Left renal pelvis (tissue), 4 donors: ENCODE measurements at places on chromosomes 1 and 21. TPM values are rescaled to one million over a fixed set of nuclear protein-coding genes. Genes with fewer than 3 reads are reported as not detected.
A peak's percentile ranks its signal among the peaks of the same experiment; 100 is the strongest.

DNA sequence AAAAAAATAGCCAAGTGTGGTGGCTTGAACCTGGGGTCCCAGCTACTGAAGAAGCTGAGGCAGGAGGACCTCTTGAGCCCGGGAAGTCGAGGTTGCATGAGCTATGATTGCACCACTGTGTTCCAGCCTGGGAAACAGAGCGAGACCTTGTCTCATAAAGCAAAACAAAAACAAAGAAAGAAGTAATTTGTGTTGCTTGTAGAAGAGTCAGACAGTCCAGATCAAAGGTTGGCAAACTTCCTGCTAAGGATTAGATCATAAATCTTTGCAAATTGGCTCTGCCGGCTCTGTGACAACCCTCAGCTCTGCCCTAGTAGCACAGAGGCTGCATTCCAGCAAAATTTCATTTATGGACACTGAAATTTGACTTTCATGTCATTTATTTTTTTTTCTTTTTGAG, 19.0 kb upstream of the MFN2 start:
- no peak for DNase-seq

GRCh38 chr1:156711011-156711817, 5.8 kb upstream of the CRABP2 start:
- no peak for DNase-seq

The EVI5 gene
- polyA plus RNA-seq, result 24.0 TPM

- no peak for DNase-seq
Measured at GRCh38 chr1:172384656-172385055, 35.8 kb upstream of the C1orf105 start.

DNA sequence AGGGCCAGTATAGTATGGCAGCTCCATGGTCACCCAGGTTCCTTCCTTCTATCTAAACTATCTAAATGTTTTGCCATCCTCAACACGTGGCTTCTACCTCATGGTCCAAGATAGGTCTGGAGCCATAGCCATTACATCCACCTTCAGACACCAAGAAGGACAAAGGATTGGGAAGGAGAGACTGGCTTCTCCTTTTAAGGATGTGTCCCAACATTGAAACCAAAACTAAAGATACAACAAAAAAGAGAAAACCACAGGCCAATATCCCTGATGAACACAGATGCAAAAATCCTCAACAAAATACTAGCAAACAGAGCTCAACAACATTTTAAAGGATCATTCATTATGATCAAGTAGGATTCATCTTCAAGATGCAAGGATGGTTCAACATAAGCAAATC, 24.8 kb downstream of the HSD11B1 start:
- DNase-seq, result no peak

The CD52 gene
- 6.6 TPM for polyA plus RNA-seq

DNA sequence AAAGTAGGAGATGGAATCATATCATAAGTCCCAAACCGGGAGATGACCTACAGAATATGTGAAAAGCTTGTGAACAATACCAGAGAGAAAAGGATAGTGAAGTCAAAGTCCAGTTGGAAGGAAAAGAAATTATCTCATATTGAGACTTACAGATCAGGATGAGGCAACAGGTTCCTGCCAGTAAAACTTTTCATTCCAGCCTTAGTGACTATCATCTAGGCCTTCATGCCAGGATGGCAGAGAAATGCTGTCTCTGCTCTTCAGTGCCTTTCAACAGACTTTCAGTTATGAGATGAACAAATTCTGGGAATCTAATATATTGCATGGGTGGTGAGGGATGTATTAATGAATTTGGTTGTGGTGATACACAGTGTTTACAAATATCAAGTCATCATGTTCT, 52.3 kb downstream of the NTMT2 start:
- no peak for DNase-seq

GRCh38 chr1:26119892-26120608, 8.4 kb downstream of the PDIK1L start:
- DNase-seq, result no peak

The ASH1L gene
- polyA plus RNA-seq, result 44.7 TPM

DNA sequence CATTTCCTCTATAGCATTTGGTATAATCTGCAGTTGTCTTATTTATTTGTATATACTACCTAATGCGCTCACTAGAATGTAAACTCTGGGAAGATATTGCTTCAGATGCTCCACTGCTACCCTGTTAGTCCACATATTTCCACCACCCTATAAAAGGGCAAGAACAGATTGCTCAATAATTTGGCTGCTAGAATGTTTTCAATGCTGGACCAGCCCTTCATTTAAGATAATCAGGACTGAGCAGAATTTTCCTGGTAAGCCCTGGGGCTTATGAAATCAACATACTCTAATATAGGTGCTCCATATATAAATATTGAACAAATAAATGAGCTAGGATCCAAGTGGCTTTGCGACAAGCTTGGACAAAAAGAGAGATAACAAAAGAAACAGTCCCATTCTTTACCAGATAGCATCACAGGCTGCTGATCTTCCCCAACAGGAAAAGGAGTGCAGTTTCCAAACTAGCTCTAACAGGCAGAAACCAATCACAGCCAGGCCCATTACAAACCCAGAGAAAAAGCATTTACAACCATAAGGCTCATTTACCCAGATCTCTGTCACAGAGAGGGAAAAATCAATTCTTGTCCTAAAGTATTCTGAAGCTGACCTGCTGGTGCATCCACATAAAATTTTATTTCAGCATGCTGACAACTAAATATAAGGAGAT, 8.3 kb downstream of the BCAR3 start:
- DNase-seq, result no peak

GRCh38 chr1:7447736-7448135, 323.4 kb upstream of the VAMP3 start:
- DNase-seq, result no peak

The NBPF20 gene
- polyA plus RNA-seq, result 2.8 TPM

DNA sequence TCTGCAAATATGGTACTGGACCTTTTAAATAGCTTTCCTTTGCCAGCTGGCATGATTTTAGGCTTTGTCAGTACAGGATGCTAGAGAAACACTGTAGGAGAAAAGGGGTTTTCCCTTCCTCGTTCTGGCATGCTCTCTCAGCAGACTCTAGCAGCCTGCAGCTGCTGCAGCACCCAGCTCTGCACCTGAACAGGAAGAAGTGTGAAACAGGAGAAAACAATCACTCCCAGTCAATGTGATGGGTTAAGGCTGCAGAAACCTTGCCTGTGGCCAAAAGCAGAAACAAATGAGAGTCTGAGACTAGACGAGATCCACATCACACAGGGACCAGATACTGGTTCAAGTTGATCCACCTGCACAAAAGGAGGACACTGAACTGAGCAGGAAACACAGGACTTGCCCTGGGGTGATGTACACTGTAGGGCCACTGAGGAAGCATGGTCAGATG, 21.2 kb downstream of the OVGP1 start:
- DNase-seq, result no peak

GRCh38 chr1:178682886-178683285, 42.2 kb upstream of the RALGPS2 start:
- no peak for DNase-seq

GRCh38 chr1:222229672-222230312, 318.1 kb downstream of the HHIPL2 start:
- no peak for DNase-seq

The ADGRB2 gene
- polyA plus RNA-seq, result 12.0 TPM

- no peak for DNase-seq
Measured at GRCh38 chr1:52364235-52364839, 1.7 kb downstream of the CC2D1B start.

DNA sequence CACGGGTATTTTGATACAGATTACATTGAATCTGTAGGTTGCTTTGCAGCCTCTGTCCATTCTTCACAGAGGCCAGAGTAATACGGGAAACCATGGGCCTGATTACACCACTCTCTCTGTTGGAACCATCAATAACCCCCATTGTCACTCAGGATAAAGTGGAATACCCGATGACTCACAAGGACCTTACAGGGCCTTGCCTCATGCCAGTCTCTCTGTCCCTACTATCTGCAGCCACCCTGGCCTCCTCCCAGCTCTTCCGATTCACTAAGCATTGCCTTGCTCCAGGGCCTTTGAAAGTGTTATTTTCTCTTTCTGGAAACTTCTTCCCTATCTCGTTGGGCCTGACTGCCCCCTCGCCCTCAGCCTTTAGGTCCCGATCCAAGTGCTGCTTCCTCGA, 61.7 kb downstream of the HMGB4 start:
- no peak for DNase-seq

GRCh38 chr1:246753670-246754535, 29.7 kb downstream of the SCCPDH start:
- DNase-seq, result peak; percentile 14

- DNase-seq, result peak; percentile 51
Measured at GRCh38 chr1:55034476-55035133, 4.7 kb upstream of the PCSK9 start.

The OLIG2 gene
- not detected for polyA plus RNA-seq

DNA sequence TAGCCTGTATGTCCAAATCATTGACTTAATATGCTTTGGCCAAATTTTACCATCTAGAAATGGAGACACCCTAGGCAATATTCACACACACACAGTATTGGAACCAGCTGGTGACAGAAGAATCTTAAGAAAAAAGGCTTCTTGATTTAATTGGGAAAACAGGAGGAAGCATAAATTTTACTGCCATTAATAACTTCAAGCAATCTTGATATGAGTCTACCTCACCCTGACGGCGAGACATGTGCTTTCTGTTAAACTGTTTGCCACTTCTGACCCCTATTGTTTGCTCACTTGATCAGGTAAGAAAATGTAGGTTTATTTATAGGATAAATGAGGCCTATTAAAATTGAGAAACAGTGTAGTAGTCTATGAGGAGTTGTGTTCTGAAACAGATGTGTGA, 73.2 kb downstream of the KIFAP3 start:
- DNase-seq, result no peak

DNA sequence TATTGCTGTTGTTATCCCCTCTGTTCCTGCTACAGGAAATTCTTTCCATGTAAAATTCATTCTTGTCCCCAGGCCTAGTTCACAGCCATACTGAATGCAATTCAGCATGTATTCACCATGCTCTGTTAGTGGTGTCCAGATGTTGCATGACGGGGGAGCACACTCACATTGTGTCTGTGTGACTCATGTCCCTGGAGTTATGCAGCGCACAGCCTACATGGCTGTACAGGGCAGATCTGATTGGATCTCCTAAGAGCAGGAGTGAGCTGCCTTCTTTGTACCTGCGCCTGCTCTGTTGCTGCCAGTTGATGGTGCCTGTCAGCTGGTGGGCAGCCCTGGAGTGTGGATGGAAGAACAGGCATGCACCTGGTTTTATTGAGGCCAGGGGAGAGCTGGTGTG, 17.6 kb downstream of the HTR6 start:
- no peak for DNase-seq

The PAPPA2 gene
- 2.2 TPM for polyA plus RNA-seq

- no peak for DNase-seq
Measured at GRCh38 chr1:40980453-40981121, 1.1 kb downstream of the CTPS1 start.

DNA sequence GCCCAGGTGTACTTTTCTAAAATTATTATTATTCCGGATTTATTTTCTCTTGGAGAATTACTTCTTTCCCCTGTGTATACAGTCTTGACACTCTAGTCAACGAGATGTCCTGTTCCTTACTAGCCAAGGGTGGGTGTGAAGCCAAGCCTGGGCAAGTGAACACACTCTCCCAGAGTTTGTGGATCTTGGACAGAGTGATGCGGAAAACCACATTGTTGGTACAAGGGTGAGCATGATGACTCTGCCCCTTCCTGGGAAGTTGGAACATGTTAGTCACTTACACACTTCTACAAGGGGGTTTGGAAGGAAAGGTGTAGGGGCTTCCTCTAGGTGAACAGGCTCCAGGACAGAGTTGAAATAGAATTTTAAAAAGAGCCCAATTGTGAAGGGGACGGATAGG, 20.0 kb upstream of the RD3 start:
- no peak for DNase-seq

GRCh38 chr1:74427681-74428080, 84.7 kb downstream of the LRRC53 start:
- DNase-seq, result no peak

DNA sequence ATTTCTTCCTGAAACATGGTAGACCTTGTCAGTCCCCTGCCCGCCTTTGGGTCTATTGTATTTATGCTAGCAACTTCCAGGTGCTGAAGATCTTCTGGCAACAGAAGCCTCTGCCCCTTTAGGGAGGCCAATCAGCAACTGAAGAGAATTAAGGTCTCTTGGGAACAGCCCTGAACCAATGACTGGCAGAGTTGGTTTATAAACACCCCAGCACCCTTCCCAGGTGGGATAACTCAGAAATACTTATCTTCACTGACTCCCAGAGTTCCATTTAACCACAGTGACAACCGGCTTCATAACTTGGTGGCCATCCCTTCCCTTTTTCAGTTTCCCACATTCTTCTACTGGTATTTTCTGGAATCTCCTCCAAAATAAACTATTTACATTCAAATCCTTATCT, 27.2 kb upstream of the TMCO1 start:
- no peak for DNase-seq

The KRTAP19-2 gene
- not detected for polyA plus RNA-seq

DNA sequence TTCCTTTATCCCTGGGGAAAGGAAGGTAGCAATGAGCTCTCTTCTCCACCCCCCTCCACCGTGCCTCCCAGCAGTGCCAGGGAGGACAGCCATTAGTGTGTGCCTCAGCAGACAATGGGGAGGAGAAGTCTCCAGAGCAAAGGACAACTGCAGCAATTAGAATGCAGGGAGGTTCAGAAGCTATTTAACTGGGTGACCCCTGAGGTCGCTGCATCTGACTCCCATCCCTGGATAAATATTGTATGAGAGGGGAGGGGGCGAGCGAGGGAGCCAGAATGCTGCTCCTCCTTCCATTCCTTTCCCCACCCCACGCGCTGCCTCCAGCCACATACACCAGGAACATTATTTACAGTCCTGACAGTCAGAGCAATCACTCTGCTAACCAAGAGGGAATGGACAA, 59.0 kb downstream of the ERI3 start:
- DNase-seq, result peak; percentile 39

The AIM2 gene
- polyA plus RNA-seq, result 0.21 TPM

- DNase-seq, result no peak
Measured at GRCh38 chr1:162384601-162385279, 3.2 kb downstream of the C1orf226 start.

The TFF1 gene
- polyA plus RNA-seq, result 0.78 TPM

The FOXO6 gene
- 1.4 TPM for polyA plus RNA-seq

The C1orf94 gene
- not detected for polyA plus RNA-seq
